ENCODE measurements at places on chromosomes 7 and 10.

DNA sequence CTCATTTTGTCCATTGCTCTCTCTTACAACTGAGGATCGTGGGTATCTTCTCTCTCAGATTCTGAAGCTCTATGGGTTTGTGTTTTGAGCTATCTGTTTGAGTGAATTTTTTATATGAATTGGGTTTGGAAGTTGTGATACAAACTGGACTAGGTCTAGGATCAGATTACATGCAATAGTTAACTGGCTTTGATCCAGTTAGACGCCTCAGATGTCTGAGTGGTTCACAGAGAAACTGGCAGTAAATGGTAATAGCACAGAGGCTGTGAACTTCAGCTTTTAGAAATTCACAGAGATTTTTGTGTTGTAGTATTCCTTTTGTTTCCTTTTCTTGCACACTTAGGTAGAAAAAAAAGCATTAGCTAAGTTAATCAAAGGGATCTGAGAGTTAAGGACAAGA lies 12.7 kb upstream of the DNMBP start:
- DNase-seq = no peak

DNA sequence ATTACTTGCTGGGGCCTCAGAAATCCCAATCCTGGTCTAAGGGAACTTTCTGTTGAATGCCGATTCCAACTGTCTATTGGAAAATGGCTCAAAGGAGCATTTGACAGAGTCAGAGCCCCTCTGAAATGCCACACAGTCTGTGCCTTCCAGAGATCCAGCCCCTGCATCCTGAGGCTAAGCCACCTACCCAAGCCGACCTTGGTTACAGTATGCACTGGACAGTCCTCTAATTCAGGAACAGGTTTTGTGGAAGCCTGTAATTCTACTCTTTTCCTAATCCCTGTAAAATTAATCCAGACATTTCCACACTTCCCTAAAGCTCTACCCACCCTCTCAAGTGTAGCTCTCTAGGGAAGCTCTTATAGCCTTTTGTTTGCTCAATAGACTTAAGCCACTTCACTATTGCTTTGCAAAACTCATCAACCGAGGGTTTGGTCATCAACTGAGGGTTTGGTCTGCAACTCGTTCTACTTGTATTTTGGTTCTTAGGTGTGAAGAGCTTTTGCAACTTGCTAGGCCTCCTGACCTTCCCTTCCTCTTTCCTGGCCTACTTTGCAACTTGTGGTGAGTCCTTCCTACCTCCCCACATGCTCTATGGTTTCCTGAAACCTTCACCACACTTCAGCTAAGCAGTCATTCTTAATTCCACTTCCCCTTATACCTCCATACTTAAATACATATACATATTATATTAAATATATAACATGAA lies 364.8 kb downstream of the SFMBT2 start:
- DNase-seq = no peak

DNA sequence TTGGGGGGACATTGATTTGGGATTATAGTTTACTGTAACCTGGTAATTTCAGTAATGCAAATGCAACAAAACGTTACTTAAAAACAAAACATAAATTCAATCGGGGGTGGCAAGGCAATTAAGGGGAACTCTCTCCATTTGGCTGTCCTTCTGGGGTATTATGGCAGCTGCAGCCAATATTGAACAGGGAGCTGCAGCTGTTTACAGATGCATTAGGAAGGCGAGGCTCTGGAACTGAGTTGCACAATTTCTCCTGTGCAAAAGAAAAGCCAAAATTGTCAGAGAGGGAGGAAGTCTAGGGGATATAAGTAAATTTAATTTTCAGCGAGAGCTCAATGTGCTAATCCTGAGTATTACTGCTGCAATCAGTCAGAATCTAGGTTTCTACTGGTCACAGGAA lies 36.1 kb downstream of the NEUROD6 start:
- no peak for DNase-seq

DNA sequence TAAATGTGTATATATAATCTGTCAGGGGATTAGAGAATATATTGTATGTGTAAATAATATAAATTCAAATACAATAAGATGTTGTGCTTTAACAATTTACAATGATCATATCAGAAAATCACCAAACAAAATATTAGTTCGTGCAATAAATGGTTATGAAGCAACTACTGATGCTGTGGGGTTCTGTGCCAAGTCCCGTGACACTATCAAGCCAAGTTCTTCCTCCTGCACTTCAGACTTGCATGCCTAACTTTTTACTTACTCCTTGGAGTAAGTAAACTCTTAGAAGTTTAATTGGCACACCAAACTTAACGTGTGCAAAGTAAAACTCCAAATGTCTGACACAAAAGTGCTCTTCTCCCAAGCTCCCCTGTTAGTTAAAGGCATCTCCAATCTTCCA lies 26.5 kb upstream of the TMEM254 start:
- DNase-seq = no peak

- DNase-seq = no peak
These were observed 65.9 kb downstream of the ZNF467 start for GRCh38 chr7:149707448-149707886.

DNA sequence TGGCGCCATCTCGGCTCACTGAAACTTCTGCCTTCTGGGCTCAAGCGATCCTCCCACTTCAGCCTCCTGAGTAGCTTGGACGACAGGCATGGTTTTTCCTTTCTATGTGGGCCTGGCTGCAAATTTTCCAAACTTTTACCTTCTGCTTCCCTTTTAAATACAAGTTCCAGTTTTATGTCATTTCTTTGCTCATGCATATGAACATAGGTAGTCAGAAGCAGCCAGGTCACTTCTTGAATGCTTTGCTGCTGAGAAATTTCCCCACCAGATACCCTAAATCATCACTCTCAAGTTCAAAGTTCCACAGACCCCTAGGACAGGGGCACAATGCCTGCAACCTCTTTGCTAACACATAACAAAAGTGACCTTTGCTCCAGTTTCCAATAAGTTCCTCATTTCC lies 21.6 kb upstream of the RPEL1 start:
- no peak for DNase-seq

DNA sequence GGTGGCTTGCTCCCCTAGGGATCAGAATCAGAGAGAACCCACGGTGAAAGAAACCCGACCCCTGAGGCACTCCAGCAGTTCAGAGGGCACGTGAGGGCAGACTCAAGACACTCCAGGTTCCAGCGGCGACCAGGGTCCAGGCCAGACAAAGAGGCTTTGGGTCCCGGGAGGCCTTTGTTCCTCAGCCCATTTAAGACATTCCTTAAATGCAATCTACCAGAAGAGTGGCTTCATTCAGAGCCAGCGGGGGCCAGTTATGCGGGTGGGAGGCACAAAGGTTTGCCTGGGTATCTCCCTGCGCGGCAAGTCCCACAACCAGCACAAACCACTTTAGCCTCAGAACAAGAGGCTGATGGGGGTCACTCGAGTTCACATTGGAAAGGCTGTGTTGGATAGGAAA lies 53.6 kb downstream of the AFAP1L2 start:
- DNase-seq = no peak

DNA sequence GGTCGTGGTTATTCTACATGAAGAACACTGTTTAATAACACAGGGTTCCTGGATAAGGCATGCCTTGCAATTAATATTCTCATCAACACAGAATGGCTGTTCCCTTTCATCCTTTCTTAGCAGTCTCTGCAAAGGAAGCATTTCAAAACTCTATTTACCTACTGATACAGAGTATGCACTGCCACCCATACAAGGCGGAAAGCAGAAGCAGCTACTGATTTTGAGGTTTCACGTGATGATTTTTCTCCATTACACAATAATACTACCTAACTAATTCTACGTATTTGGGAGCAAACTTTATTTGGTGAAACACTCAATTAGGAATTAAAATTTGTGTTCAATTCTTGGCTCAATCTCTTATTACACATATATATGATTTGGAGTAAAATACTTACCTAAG lies 43.0 kb upstream of the COL1A2 start:
- no peak for DNase-seq

- DNase-seq = no peak
These were observed 260.1 kb downstream of the CREB5 start for GRCh38 chr7:28672397-28672797.
